ENCODE measurements at places on chromosomes 5 and 9.

DNA sequence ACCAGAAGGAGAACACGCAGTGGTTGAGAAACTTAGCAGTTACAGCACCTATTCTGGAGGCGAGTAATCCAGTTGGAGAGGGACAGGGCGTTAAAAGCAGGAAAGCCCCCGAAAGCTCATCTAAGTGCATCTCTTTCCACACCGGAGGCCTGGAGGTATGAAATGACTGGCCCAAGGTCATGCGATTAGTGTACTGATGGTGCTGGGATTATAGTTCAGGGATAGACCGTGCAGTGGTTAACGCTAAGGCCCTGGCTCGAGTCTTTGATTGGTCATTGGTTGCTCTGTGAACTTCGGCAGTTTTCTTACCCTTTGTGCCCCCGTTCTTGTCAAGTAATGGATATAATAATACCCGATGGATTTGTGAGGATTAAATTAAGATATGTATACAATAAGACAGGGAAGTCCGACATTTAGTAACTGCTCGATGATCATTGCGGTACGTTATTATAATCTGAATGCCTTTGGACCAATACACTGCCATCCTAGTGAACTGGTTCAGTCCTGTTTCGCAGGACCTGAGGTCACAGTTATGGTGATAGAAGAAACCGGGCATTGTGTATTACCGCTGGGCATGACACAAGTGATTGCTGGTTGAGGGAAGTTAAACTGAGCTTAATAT lies 960 bp downstream of the CANX start:
- DNase-seq, result peak; percentile 7

DNA sequence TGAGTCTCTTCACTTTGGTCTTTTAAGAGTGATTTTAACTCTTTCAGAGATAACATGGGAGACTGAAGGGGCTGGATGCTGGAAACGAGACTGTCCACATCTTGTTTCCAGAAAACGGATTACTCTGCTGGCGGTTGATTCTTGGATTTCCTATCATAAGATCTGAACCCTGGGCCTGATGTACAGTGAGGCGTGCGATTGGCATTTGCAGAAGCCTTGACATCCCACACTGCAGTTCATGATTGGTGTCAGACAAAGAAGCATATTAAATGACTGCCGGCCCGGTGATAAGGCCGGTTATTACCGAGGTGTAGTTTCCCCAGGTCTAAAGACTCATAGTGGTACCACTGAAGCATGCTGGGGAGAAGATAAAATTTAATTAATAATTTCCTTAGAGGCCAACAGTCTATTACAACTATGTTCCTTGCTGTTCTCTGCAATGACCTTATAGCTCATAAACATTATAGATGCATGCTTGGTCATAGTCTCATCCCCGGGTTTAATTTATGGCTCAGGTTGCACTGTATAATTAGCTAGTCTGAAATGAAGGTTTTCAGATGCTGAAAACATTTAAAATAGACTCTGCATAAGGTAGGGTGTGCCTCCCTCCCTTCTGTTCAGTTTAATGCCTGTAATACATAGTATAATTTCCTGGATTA lies 99.2 kb downstream of the PPP2R2B start:
- no peak for DNase-seq

GRCh38 chr9:5321058-5321457 lies 16.5 kb upstream of the RLN2 start:
- no peak for DNase-seq

DNA sequence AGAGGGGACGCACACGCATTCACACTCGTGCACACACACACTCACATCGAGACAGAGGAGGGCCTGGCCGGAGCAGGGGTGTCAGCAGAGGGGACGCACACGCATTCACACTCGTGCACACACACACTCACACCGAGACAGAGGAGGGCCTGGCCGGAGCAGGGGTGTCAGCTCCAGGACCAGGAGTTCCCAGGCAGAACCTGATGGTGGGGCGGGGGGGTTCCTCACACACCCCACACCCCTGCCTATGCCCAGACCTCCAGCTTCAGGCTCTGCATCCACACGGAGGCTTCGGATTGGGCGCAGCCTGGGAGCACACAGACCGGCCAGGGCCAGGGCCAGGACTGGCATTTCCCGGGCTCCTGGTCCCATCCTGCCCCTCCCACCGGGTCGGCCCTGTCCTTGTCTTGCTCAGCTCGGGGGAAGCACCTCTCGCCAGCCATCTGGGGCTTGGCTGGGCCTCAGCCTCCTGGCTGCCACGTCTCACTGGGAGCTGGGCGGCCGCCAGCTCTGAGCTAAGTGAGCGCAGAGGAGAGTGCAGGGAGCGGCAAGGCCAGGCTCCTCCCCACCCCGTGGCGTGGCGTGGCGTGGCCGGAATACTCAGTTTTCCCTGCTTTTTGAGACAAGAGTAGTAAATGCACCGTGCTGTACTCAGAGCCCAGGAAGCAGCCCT lies 31.3 kb downstream of the ADAMTS2 start:
- peak; percentile 92 for DNase-seq

GRCh38 chr5:157295247-157295646 lies 29.3 kb downstream of the CYFIP2 start:
- no peak for DNase-seq

GRCh38 chr5:34522599-34523386 lies 133.3 kb upstream of the RAI14 start:
- peak; percentile 88 for DNase-seq

DNA sequence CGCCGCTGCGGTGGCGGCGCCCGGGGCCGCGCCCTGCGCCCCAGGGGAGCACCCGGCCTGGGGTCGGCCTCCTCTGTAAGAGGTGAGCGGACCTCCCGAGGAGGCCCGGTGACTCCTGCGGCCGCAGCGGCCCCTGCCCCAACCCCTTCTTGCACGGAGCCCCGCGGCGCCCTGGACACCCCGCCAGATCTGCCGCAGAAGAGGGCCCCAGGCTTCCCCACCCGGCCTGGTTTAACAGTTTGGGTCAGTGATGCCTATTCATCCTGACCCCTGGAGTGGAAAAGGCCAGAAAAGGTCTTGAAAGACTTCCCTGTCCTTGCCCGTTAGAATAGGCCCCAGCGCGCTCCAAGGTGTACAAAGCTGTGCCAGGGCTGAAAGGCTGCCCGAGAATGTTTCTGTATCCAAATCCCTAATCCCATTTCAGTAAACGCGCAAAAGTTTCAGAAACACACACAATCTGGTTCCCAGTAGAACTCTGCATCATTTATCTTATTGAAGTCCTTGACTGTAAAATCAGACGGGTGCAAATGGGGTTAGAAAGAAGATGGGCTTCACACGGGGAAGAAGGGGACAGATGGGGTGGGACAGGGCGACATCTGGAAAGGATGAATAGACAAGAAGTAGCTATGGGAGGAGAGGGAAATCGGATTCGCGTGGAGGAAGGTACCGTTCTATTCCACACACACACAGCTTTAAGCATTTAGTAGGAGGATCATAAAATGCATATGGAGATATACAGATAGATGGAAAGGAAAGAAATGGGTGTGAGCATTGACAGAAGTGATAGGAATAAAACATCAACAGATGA lies 1.1 kb upstream of the SSBP2 start:
- peak; percentile 59 for DNase-seq

GRCh38 chr9:3001311-3001710 lies 157.4 kb upstream of the PUM3 start:
- no peak for DNase-seq

- peak; percentile 53 for DNase-seq
Measured at GRCh38 chr5:136080483-136081216, 51.9 kb downstream of the TGFBI start.

DNA sequence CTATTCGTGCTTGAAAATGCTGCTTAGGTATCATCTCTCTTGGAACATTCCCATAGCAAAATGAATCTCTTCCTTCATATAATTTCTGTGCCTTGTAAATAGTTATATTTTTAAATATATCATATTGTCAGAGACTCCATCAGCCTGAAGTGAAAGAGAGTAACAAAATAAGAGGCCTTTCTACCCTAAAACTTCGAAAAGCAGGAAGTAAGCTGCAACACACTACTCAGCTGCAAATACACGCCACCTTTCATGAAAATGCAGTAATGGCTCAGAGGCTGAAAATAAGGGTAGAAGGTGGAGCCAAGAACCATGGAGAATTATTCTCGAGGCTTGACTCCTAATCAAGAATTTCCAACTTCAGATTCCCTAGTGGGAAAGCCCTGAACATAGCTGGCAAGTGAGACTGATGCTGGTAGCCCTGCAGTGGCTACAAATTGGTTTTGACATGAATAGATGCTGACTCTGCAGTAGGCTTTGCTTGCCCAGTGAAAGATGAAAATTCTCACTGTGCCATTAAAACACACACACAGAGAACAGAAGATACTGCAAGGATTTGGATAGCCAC lies 30.2 kb upstream of the PTGER4 start:
- DNase-seq, result peak; percentile 8

DNA sequence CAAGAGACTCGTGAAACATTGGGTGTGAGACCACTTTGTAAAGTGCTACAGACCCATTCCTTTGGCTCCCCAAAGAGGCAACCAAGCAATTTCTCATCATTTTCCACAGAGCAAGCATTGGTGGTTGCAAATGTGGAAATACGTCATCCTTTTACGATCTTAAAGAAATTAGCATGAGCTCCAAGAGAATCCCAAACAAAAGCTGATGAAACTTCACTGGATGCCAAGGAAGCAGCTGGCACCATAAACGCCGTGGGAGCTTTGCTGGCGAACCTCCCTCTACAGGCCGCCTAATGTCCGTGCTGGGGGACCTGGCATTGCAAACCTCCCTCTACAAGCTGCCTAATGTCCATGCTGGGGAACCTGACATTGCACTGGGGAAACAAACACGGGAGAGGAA lies 432.4 kb downstream of the ACTL7B start:
- peak; percentile 76 for DNase-seq

- DNase-seq, result no peak
Measured at GRCh38 chr9:98931600-98932389, 11.9 kb upstream of the COL15A1 start.

- DNase-seq, result no peak
Measured at GRCh38 chr5:157189223-157189622, 8.6 kb downstream of the ITK start.

- DNase-seq, result no peak
Measured at GRCh38 chr9:120899490-120900068, 22.6 kb upstream of the PHF19 start.

DNA sequence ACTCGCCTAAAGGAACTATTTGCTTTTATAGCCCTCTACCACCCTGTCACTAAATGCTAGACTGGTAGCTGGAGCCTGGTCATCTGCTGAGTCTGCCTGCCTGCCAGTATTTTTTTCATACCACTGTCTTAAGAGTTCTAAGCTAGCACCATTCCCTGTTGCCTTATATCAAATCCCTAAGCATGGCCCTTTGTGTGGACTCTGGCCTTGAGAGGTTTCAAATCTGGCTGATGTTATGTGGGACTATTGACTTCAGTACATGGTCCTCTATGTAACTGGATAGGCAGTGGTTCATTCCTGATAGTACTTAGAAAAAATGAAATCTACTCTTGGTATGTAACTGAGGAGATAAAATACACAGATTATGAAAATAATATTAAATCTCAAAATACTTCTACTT lies 103.5 kb downstream of the PLCXD3 start:
- no peak for DNase-seq

DNA sequence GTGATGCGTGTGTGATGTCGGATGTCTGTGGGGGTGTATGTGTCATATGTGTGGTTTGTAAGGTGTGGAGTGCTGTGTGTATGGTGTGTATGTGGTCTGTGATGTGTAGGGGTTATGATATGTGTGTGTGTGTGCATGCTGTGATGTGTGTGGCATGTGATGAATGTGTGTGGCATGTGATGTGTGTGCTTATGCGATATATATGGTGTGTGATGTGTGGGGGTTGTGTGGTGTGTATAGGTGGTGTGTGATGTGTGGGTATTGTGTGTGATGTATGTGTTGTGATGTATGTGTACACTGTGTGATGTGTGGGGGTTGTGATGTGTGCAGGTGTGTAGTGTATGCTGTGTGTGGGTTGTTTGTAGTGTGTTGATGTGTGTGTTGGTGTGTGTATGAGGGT lies 9.2 kb upstream of the CRB2 start:
- no peak for DNase-seq

GRCh38 chr5:137306903-137307302 lies 192.2 kb downstream of the SPOCK1 start:
- DNase-seq, result no peak

GRCh38 chr9:113719919-113720318 lies 156.2 kb upstream of the ZNF618 start:
- DNase-seq, result no peak
